B cell (primary cell): ENCODE measurements at places on chromosomes 6 and 20.
A peak's percentile ranks its signal among the peaks of the same experiment; 100 is the strongest.

GRCh38 chr20:2149507-2149906 lies 47.9 kb downstream of the STK35 start:
- no peak for DNase-seq

- DNase-seq: no peak
Measured at GRCh38 chr6:11812951-11813350, 34.3 kb upstream of the ADTRP start.

- no peak for DNase-seq
Measured at GRCh38 chr20:35719717-35720116, 20.5 kb downstream of the ROMO1 start.

DNA sequence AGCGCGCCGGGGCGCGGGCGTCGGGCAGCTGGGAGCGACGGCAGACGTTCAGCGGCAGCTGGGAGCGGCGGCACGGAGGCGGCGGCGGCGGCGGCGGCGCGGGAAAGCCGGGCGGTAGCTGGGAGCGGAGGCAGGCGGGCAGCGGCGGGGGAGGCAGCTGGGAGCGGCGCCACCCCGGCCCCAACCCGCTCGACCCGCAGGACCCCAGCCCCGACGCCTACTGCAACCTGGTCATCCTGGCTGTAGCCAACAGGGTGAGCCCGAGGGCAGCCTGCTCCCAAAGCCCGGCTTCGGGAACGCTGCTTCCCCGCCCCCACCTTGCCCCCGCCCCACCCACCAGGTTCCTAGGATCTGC lies 8.9 kb downstream of the CCM2L start:
- peak; percentile 33 for DNase-seq

DNA sequence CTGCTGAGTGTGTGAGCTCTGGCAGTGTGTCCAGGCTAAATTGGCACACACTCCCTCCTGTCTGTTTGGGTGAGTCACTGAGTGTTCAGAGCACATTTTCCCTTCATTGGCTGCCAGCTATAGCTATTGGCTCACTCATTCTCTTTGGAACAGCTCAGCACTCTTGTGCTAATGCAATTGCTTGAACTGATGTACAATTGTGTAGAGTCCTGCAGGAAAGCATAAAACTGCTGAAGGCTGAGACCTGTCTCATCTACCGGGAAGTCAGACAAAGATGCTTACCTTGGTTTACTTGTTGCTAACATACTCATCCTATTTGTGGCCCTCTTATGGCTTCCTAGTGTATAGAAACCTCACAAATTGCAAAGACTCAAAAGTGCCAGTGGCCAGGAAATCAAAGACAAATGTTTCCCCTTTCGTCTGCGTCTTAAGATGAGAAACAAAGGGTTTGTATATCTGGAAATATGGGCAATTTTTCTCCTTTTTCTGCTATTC lies 351.0 kb downstream of the BCKDHB start:
- DNase-seq: no peak

DNA sequence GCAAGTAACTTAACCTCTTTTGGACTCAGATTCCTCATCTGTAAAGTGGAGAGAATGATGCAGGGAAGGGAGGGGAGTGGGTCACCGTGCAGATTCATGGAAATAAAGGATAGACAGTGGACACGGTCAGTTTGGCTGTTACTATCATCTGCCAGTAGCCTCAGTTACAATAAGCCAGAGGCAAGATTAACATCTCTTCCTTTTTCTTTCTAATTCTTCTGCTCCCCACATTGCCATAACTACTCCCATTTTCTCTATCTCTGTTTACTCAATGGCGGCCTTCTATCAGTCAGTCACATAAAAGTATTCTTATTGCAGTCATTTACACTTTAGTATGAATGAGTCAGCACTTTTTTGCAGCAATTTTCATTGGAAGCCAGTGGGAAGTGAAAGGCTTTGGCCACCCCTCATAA lies 49.2 kb downstream of the PPP1R16B start:
- DNase-seq: no peak

- no peak for DNase-seq
Measured at GRCh38 chr6:31172973-31173384, 2.5 kb upstream of the POU5F1 start.

GRCh38 chr6:70160276-70160675 lies 142.6 kb downstream of the COL9A1 start:
- no peak for DNase-seq

GRCh38 chr20:38090061-38090460 lies 56.5 kb downstream of the RPRD1B start:
- DNase-seq: no peak

GRCh38 chr6:35014786-35015185 lies 125.7 kb downstream of the ANKS1A start:
- no peak for DNase-seq

DNA sequence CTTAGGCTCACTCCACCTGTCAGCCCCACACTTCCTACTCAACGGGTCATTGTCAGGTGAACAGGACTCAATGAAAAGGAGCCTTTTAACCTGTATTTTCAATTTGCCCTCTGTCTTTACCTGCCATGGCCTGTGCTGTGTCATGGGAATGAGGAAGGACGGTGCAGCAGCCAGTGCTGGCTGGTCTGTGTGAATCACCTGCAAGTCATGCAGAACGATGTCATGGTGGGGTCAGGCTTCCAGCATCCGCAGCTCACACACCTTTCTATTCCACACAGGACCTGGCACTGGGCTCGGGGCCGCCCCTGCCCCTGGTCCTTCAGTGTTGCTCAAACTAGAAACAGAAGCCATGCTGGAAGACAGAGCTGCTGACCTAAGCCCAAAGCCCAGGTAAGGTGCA lies 188.7 kb upstream of the GMDS start:
- DNase-seq: no peak

DNA sequence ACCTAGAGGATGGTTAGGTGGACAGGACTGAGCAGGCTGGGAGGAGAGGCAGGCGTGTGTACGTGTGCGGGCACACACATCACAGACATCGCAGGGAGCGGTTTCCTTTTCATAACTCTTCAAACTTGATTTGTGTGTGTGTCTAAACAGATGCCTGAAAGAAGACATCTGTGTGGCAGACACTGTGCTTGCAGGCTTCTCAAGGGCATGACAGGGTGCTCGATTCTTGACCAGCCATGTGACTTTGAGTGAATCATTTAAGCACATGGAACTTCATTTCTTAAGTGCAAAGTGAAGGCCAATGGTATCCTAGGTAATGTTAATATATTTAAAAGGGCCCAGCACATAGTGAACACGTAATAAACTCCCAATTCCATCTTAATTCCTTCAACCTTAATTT lies 186.5 kb downstream of the SCP2D1 start:
- no peak for DNase-seq

DNA sequence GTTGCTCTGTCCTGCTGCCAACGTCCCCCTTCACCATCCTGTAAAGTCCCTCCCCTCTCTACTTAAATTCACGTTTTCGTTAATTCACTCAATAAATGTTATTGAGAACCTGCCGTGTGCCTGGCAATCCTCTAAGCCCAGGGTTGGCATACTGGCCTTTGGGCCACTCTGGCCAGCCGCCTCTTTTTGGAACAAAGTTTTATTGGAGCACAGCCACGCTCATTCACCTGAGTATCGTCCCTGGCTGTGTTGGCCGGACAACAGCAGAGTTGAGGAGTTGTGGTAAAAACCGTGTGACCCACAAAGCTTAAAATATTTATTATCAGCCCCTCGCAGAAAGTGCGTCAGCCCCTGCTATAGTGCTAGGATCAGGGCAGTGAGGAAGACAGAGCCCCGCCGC lies 54.7 kb upstream of the TMEM181 start:
- no peak for DNase-seq

DNA sequence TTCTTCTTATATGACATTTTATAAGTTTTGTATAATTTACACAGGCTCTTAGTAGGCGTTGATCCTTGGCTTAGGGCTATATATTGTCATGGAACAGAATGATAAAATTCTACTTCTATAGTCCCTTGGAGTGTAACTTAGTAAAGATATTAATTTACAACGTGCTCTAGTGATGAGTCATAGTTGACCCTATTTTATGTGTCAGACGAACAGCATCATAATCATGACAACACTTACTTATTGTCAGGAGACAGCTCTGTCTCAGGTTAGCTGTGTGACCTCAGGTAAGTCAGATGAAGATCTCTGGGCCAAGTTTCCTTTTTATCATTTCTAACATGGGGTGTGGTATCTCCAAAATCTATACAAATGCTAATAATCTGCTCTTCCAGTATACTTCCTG lies 473.5 kb downstream of the UTRN start:
- DNase-seq: no peak

- no peak for DNase-seq
Measured at GRCh38 chr6:12163149-12163548, 127.0 kb upstream of the EDN1 start.

GRCh38 chr6:170152124-170152926 lies 138.6 kb downstream of the DLL1 start:
- DNase-seq: no peak

- DNase-seq: peak; percentile 36
Measured at GRCh38 chr6:27553123-27553904, 80.4 kb upstream of the ZNF184 start.

- DNase-seq: peak; percentile 81
Measured at GRCh38 chr6:106519460-106520394, 109.6 kb downstream of the RTN4IP1 start.

GRCh38 chr6:43979525-43979924 lies 147.7 kb downstream of the MRPL14 start:
- no peak for DNase-seq

DNA sequence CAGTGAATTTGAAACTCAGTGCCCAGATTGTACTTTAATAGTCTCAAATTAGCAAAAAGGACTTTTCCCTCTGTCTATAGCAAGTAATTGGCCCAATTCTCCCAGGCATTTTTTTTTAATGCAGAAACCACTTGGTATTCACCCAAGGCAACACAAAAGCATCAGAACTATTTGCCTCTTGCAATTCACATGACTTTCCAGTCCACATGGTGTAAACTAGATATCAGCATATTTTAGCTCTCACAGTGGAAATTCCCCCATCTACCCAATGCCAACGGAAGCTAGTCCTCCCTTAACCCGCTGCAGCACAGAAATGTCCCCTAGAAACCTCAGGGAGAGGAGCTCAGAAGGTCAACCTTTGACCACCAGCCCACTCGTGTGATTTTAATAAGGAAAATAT lies 103.4 kb upstream of the CDYL start:
- DNase-seq: no peak

DNA sequence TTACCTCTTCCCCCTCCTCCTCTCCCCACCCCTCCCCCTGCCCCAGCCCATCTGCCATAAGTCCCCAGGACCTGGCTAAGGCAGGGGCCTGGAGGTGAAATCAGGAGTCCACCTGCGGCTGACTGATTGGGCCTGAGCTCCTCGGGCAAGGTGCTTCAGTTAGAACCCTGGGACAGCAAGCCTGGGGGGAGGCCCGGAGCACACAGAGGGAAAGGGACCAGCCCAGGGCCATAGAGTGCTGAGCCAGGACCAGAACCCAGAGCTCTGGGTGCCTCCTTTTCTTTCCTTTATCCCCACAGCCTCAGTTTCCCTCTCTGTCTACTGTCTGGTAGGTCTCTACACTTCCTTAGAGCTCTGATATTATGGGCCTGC lies 35.7 kb upstream of the VEGFA start:
- DNase-seq: no peak

GRCh38 chr20:60206259-60206658 lies 248.0 kb downstream of the CDH26 start:
- DNase-seq: no peak

DNA sequence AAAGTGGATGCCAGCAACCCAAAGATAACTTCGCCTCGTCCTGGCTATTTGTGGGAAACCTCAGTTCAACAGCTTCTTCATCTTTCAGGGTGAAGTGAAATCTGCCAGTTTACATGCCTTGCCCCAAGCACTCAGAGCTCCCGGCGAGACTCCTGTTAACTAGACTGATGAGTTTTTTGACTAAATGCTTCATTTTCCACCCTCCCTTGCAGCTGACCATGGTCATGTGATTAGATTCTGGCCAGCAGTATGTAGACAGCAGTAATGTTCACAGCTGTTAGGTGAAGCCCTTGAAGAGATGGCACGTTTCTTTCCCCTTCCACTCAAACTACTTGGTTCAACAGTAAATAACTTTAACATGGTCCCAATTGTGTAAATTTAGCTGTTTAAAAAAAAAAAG lies 718.8 kb upstream of the FLRT3 start:
- DNase-seq: no peak

- no peak for DNase-seq
Measured at GRCh38 chr6:101257163-101257562, 136.3 kb upstream of the GRIK2 start.

DNA sequence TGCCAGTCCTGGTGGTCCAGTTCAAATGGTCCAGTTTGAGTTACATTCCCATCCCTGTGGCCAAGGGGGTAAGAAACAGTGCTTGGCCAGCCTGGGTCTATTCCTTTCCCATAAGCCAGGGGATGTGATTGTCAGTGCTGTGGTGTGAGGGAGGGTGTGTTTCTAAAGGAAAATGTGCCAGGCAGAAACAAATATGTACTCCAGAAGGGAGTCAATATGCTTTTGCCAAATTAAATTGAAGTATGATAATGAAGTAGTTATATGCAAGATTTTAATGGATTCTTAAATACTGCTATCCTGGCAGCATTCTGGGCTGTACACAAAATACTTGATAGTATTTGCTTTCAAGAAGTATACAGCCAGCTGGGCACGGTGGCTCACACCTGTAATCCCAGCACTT lies 16.6 kb upstream of the PAQR8 start:
- no peak for DNase-seq

DNA sequence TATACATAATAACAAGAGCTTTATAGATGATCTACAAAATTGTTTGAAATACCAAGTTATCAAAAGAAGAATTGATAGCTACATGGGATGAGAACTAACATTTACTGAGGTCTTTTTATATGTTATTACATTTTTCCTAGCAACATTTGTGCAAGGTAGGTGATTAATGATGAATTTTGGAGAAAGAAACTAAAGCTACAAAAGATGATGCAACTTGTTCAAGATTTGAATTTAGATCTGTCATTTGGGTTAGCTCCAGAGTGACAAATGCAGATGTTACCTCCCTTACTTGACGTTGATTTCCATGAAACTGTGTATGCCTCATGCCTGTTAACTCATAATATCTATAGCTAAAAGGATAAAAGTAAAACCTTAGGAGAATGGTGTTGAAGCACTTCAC lies 84.5 kb upstream of the EYA4 start:
- no peak for DNase-seq

GRCh38 chr6:18141805-18142590 lies 12.9 kb downstream of the TPMT start:
- no peak for DNase-seq
